ENCODE measurements at places on chromosomes 12 and 14.

DNA sequence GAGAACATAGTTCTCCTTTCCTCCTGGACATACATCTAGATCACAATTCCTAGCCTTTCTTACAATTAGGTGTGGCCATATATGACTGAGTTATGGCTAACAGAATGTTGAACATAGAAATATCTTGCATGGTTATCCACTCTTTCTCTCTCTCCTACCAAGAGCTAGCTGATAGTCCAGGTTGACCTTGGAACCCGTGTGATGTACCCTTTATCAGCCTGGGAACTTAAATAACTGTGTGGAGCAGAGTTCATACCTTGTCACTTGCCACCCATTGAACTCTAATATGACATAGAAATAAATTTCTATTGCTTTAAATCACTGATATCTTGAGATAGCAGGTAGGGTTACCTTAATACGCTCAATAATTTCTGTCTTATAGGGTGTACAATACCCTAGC, 115.9 kb downstream of the TPH2 start:
- DNase-seq = no peak

DNA sequence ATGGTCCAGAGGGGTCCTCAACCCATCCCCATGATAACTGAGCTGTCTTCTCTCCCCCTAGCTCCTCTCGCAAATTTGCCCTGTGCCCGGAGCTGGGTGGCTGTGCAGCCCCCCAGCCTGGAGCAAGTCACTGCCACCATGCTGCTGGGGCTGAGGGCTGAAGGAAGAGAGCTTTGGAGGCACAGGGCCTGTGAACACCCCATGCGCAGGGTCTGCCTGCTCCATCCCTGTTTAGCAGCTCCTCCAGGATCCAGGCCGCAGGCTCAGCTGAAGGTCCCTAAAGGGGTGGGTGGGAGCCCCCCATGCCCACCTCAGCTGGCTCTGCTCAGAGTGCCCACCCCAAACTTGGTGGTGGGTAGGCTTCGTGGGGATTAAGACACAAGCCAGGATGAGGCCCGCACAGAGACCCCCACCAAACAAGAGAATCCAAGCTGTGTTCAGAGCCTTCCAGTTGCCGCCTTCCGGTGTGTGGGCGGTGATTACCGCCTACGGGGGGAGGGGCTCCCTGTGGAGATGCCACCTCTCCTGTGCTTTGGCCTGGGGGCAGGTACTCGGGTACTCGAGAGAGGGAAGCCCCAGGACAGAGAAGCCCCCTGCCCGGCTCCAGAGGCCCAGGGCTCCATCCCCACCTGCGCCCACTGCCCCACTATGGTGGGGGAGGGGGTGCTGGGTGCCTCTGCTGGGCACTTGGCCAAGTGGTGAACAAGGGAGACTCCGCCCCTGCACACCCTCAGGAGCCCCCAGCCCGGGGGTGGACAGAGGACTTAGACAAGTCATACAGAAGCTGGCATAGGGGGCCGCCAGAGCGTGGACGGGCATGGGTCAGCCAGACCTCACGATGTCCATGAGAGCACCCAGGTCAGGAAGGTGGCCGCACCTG, 1.4 kb upstream of the JAG2 start:
- DNase-seq = no peak

DNA sequence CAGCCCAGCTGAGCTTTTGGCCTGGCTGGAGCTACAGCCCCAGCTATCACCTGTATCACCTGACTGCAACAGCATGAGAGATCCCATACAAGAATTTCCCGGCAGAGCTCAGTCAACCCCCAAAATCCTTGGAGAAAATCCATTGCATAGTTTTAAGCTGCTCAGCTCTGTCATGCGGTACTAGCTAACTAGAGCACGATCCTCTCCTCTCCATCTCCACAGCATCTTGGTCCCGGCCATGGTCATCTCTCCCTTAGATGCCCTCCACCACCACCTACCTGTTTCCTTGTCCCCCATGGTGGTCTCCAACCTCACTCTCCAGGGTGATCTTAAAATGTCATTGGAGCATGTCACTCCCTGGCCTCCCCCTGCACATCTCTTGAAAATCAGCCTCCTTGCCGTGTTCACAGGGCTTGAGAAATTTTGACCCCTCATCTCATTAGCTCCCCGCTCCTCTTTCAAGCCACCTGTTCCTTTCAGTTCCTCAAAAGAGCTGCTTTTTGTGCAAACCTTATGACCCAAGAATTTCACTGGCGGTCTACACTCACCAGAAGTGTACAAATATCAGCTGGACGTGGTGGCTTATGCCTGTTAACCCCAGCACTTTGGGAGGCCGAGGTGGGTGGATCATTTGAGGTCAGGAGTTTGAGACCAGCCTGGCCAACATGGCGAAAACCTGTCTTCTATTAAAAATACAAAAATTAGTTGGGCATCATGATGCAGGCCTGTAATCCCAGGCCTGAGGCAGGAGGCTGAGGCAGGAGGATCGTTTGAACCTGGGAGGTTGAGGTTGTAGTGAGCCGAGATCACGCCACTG, 8.1 kb upstream of the CLMN start:
- no peak for DNase-seq

DNA sequence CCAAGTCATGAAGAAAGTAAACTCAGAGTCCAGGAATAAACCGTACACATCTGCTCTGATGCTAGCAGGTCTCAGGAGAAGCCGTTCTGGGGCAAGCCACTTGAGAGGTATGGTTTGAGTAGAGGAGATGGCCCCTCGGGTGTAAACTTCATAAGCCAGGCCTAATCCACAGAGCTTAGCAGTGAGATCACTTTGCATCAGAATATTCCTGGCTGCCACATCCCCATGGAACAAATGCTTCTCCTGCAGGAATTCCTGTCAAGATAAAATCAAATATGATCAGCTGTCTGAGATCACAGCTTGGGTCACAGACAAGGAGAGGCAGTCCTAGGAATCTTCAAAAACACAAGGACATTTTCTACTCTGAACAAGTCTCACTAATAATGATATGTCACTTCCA, 11.2 kb upstream of the MAGOHB start:
- no peak for DNase-seq

GRCh38 chr12:34288963-34289345, 266.7 kb downstream of the ALG10 start:
- no peak for DNase-seq

All from adipocyte (in vitro differentiated cells).